ENCODE measurements at places on chromosomes 13 and 19.

DNA sequence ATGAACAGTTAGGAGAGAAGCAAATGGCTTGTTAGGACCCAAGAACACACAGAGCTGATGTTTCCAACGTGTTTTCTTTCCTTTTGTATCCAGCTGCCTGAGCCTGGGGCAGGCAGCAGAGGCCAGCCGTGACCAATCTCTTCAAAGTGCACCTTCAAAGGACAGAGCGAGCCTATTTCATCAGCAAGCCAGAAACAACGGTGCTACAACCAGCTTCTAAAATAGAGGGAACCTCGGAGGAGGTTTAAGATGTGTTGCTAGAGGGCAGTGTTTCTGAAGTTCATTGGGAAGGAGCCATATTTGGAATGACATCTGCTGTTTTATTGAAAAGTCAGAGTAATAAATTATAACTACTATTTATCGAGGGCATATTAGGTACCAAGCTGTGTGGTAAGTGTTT is 56.2 kb upstream of the RFC3 start:
- no peak for DNase-seq

GRCh38 chr19:8576273-8576993 is 809 bp downstream of the MYO1F start:
- no peak for DNase-seq

GRCh38 chr13:32060401-32060878 is 28.9 kb downstream of the FRY start:
- no peak for DNase-seq

DNA sequence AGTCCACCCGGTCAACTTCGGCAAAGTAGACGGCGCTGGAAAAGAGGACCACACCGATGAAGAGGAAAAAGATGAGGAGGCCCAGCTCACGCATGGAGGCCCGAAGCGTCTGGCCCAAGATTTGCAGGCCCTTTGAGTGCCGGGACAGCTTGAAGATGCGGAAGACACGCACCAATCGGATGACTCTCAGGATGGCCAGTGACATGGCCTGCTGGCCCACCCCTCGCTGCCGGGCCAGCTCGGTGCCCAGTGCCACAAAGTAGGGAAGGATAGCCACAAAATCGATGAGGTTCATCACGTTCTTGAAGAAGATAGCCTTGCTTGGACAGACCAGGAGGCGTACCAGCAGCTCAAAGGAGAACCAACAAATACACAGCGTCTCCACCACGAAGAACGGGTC is 2.1 kb downstream of the KCNA7 start:
- DNase-seq = no peak
